ENCODE measurements at places on chromosomes 7 and 10.

- DNase-seq = no peak
Observed at GRCh38 chr10:7563770-7564169, 103.0 kb downstream of the ITIH5 start.

- peak; percentile 84 for DNase-seq
Observed at GRCh38 chr7:115008465-115009114, 86.7 kb downstream of the MDFIC start.

GRCh38 chr7:115267503-115267902, 345.6 kb downstream of the MDFIC start:
- DNase-seq = no peak

DNA sequence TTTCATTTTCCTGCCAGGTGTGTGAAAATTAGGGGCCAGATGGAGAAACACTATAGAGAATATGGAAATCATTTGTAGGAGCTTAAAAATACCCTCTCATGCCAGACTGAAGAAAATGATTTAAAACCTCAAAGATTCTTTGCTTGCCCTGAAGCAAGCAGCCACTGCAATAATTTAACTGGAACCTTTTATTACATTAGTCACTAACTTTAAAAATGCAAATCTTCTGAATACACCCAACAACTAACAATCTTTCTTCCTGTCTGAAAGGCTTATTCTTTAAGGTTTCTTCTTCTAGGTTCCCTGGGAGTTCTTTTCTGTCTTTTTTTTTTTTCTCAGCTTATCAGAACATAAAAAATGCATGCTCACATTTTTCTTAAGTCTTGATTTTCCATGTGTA, 238.5 kb upstream of the KMT2E start:
- DNase-seq = no peak

DNA sequence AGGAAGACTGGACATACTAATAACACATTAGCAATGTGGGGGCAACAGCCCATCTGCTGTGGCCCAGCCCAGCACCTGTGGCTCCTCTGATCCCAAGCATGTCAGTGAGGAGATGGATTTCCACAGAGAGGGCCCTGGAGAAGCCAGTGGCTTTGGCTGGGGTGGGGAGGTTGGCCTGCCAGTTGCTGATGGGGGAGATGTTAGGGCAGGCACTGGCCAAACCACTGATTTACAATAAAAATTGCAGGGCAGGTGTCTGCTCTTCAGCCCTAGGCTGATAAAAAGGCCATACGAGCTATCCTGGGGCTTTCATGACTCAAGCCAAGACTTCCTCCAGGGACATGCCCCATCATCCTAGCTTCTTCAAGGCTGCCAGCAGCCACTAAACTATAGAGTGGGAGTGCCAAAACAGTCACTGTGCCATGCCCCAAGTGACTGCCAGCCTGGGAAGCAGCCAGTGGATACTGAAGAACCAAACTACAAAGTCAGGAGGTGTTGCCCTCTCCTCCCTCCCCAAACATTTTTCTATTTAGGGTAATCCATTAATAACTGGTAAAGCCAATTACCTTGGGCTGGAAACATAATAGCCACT, 37.8 kb downstream of the DPCD start:
- DNase-seq = peak; percentile 36

- DNase-seq = no peak
Observed at GRCh38 chr10:123142701-123143161, 5.2 kb upstream of the HMX2 start.

DNA sequence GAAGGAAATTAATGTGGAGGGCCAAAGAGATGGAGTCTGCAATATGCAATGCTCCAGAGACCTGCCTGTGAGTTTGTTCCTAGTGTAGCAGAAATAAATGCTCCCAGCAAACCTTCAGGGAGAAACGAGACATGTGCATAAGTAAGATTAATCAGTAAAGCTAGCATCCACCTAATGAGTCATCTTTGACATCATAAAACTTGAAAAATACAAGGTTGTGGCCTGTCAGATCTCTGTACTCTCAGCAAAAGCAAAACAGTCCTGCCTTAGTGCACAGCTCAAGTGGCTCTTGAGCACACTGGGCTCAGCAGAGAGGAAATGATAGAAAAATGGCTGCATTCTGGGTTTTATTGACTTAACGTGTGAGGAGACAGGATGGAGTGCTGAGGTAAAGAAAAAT, 32.5 kb upstream of the ERCC6 start:
- no peak for DNase-seq

GRCh38 chr7:43328785-43329380, 216.4 kb downstream of the HECW1 start:
- DNase-seq = no peak

DNA sequence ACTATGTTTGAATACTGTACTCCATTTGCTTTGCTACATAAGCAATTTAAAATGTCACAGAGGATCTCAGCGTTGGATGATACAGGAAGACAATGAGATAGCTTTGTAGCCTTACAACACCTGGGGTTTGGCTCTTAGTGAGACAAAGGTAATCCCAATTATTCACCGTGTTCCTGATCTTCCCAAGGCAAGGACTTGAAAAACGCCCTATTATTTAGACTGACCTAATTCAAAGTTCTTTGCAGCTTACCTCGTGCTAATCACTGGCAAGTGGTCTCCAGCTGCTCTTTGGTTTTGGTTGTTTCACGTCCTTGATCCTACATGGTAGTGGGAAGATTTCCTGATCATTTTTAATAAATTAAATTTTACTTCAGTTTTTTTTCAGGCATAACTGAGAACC, 23.0 kb upstream of the C7orf33 start:
- no peak for DNase-seq

DNA sequence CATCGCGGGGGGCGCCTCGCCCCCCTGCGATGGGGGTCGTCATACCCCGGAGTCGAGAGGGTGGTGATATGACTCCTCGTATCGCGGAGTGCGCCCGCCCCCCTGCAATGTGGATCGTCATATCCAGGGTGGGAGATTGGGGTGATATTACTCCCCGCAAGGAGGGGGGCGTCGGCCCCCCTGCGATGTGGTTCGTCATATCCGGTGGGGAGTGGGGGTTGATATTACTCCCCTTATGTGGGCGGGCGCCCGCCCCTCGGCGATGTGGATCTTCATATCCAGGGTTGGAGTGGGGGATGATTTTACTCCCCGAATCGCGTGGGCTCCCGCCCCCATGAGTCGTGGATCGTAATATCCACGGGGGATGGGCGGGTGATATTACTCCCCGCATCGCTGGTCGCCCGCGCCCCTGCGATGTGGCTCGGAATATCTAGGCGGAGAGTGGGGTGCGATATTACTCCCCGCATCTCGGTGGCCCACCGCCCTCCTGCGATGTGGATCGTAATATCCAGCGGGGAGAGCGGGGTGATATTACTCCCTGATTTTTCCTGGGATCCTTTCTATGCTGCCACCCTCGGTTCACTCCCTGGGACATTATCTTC, 36.9 kb downstream of the MEIG1 start:
- no peak for DNase-seq

- DNase-seq = no peak
Observed at GRCh38 chr10:102859911-102860310, 5.9 kb downstream of the BORCS7 start.

DNA sequence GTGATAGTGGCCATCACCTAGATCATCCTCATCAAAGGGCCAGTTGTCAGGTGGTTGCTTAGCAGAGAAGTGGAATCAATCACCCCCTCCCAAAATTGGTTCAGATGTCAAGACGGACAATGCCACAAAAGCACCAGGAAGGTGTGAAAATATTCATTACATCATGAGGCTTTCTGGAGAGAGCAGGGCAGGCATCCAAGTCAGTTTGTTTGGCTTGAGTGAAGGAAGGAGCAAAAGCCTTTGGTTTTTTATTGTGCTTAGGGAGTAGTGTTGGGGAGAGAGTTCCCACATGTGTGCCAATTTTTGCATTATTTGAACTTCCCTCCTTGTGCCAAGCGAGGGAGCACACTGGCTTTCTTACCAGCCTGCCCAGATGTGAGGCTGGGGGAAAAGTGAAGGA, 1082.9 kb downstream of the LRMDA start:
- DNase-seq = no peak

- DNase-seq = no peak
Observed at GRCh38 chr10:94398762-94399161, 3.6 kb upstream of the TBC1D12 start.

Measured in coronary artery (tissue), 2 donors.